Fibroblast of lung (primary cell): ENCODE measurements at places on chromosomes 16 and 17.

- DNase-seq: no peak
Observed at GRCh38 chr16:15513156-15513555, 78.8 kb downstream of the BMERB1 start.

DNA sequence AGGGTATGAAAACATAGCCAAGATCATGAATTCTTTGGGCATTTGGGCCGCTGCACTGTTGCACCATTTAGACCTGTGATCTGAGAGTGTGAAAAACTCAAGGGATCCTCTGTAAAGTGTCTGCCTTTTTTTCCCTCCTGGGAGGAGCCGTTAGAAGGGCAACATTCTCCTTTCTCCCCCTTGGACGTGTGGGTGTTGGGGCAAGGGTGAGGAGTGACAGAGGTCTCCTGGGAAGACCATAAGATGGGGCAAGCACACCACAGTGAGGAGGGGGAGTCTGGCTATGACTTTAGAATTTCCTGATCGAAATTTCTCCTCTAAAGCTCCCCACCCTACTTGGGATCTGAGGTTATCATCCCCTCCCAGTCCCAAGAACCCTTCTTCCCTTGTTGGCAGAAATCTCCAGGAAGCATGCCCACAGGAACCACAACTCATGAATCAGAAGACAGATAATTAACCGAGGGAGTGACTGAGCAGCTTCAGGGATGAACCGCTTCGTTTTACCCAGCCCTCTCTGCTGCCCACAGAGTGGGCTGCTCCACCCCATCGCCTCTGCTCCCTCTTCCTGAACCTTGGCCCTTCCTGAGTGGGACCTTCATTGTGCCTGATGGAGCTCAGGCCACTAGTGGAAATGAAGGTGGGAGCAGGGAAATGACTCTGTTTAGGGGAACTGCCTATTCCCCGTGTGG is 4.2 kb downstream of the ITGB3 start:
- DNase-seq: peak; percentile 66

GRCh38 chr16:10751291-10751697 is 7.7 kb downstream of the NUBP1 start:
- DNase-seq: no peak

- DNase-seq: no peak
Observed at GRCh38 chr16:58187092-58187491, 10.8 kb downstream of the CSNK2A2 start.

DNA sequence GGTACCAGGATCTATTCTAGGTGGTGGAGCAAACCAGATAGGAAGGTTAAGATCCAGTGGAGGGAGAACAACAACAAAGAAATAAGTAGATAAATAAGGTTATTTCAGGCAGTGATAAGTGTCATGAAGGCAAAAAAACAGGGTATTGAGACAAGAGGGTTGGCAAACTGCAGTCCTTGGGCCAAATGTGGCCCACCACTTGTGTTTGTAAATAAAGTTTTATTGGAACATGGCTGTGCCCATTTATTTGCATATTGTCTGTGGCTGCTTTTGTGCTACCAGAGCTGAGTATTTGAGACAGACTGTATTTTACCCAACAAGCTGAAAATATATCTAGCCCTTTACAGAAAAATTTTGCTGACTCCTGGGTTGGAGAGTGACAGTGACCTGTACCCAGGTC is 361.3 kb downstream of the XYLT1 start:
- no peak for DNase-seq

DNA sequence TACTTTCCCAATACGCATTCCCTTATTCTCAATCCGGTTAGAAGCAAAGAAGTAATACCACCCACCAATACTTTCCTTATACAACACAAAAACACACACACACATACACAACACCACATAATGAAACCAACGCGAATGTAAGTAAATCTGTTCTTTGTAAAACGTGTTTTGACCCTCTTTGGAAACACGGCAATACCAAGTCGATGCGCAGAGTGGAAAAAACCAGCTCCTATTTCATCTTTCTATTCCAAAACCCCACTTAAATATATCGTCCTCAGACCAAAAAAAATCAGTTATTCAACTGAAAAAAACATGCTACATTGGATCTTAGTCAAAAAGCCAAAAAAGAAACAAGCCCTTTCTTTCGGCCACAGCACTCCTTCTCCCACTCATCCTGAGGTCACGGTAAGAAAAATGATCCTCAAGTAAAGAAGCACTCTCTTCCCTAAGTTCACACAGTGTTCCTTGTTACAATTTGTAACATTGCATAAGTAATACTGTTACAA is 31.0 kb upstream of the ARL4D start:
- DNase-seq: peak; percentile 94

DNA sequence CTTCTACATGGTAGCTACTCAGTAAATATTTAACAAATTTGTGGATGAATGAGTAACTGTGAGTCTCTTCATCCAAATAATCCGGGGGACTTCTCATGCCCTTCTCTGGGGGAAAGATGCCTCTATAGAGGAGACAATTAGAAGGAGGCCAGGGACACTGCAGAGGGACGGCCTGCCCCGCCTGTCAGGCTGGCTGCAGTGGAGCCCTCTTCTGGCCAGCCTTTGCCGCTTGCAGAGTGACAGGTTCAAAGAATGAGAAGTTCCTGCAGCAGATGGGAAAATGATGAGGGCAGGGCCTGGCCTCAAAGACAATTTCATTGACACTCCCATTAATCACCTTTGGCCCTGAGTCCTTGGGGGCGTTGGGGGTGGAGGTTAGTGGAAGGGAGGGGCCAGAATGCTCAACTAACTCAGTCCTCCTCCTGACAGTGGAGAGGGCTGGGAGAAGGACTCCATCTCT is 339.0 kb downstream of the MAF start:
- no peak for DNase-seq

- DNase-seq: no peak
Observed at GRCh38 chr17:68292689-68293040, 1.4 kb downstream of the ARSG start.

GRCh38 chr16:56143666-56144065 is 47.6 kb upstream of the GNAO1 start:
- DNase-seq: no peak

DNA sequence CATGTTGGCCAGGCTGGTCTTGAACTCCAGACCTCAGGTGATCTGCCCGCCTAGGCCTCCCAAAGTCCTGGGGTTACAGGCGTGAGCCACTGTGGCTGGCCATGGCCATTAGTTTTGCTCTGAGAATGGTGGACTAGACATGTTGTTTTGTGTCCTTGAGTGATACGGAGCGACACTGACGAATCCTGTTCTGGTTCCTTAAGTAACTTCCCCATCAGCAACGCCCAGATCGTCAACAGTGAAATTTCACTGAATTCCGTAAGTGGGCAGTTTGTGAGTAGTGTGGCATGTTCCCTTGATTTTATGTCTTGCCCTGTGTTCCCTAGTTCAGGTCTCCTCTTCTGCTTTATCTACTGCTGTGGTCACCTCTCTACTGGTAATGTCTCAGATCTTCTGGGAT is 67.4 kb downstream of the SNX29 start:
- no peak for DNase-seq

GRCh38 chr16:647173-647902 is 1.8 kb upstream of the WDR90 start:
- DNase-seq: no peak

DNA sequence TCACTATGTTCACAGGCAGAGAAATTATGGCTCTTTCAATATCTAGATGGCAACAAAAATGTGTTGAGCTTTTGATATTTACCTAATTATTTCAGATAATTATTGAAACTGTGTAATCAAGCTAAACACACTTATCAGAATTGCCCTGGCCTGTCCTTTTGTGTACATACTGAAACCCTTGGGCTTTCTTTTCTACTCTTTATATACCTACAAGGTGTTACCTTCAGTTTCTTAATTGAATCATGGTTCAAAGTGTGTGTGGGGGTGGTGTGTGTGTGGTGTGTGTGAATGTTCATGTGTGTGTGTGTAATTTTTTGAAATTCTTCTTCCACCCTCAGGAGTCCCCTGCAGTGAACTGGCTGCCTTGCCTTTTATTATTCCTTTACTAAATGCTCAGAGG is 506.8 kb upstream of the SOX9 start:
- no peak for DNase-seq

DNA sequence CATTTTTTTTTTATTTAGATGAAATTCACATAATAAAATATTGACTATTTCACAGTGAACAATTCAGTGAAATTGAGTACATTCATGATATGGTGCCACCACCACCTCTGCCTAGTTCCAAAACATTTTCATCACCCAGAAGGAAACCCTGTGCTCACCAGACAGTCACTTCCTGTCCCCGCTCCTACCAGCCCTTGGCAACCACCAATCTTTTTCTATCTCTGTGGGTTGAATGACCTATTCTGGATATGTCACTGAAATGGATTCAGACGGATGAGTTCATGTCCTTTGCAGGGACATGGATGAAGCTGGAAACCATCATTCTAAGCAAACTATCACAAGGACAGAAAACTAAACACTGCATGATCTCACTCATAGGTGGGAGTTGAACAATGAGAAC is 40.5 kb downstream of the ATP2C2 start:
- DNase-seq: no peak

DNA sequence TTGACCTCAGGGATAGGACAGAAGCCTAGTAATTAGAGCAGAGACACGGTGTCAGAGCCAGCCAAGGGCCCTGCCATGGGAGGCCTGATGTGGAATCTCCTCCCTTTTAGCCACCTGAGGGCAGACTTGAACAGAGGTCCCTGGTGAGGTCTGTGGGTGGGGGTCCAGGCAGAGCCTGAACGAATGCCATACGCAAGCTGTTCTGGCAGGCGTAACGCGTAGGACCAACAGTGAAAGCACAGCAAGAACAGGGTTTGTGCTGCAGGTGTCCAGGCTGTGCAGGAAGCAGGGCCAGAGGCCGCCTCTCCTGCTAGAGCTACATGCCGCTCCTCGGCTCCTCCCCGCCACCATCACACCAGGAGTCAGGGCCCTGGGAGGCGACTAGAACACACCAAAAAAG is 81.9 kb upstream of the TBX2 start:
- DNase-seq: no peak

DNA sequence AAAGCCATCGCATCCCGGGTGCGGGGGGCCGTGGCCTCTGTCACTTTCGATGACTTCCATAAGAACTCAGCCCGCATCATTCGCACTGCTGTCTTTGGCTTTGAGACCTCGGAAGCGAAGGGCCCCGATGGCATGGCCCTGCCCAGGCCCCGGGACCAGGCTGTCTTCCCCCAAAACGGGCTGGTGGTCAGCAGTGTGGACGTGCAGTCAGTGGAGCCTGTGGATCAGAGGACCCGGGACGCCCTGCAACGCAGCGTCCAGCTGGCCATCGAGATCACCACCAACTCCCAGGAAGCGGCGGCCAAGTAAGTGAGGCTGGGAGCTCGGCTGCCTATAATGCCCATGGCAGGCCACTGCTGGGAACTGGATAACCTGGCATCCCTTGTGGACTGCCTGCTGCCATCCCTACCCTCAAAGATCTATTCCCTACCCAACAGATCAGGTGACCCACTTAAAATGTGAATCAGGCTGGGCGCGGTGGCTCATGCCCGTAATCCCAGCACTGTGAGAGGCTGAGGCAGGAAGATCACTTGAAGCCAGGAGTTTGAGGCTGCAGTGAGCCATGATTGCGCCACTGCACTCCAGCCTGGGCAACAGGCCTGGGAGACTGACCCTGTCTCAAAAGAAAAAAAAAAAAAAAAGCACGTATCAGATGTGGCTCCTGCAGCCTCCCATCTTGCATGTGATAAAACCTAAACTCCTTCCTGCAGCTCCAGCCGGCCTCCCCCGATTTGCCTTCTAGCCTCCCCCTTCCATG is 18.3 kb downstream of the CDIPT start:
- DNase-seq: peak; percentile 47

DNA sequence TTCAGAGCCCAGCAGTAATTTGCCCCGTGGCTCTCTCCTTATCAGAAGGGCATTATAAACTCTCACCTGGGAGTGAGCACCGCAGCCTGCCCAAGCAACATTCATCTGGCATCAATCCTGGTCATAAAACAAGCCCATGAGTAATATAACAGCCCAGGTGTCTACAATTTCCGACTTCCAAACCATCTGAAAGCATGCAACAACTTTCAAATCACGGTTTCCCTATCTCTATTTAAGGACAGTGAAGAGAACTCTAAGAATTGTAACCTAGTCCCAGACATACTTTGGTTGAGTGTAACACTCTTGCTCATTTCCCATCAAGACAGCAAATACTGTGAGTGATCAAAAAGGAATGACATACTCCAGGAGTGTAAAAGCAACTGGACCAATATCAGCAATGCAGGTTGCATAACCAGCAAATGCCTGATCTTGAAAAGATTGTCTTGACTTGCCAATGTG is 487.4 kb upstream of the SOX9 start:
- DNase-seq: peak; percentile 97

DNA sequence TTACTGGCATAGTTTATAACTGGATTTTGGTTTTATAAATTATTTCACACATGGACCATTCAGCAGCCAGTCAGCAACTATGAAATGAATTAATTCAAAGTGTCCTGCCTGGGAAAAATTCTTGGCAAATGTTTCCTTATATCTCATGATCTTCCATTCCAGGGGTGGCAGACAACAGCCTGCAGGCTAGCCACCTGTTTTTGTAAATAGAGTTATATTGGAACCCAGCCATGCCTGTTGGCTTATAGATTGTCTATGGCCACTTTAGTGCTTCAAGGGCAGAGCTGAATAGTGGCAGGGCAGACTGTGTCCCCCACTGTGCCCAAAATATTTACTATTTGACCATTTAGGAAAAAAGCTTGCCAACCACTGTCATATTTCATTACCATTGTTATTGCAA is 613.7 kb downstream of the TMEM114 start:
- DNase-seq: no peak

- no peak for DNase-seq
Observed at GRCh38 chr17:27928587-27928986, 35.4 kb upstream of the LYRM9 start.

DNA sequence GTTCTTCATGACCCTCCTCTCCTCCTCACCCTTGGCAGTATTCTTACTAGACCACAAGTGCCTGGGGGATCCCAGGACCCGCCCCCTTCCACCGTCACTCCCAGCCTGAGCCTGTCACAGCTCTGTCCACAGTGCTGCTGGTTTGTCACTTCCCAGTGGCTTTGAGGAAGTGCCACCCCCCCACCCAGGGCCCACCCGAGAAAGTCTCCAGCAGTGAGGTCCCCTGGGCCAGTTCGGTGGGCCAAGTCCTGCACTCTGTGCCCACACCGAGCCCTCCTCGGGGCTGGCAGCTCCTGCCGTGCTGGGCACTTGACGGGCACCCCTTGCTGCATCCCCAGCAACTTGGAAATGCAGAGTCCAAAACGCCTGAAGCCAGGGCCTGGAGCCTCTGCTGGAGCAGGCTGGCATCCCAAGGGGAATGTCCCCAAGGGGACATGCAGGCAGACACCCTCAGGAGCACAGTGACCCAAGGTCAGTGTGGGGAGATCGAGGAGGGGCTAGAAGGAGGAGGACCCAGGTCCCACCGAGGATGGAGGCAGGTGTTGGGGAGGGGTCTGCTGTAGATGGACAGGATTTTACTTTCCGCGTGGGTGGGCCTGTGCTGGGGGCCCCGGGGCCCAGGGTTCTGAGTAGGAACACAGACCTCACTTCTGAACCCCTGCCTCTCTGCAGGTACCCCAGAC is 15.5 kb downstream of the MMP15 start:
- DNase-seq: no peak

GRCh38 chr17:76272541-76273444 is 7.6 kb downstream of the UBALD2 start:
- DNase-seq: no peak

GRCh38 chr17:77476931-77477805 is 336.4 kb downstream of the SEC14L1 start:
- peak; percentile 98 for DNase-seq

GRCh38 chr16:52469775-52470174 is 77.2 kb downstream of the TOX3 start:
- peak; percentile 61 for DNase-seq

GRCh38 chr17:305090-305976 is 47.3 kb downstream of the RPH3AL start:
- no peak for DNase-seq

- peak; percentile 88 for DNase-seq
Observed at GRCh38 chr16:19926449-19927390, 42.1 kb upstream of the GPRC5B start.
